ENCODE measurements at places on chromosomes 1 and 21.

DNA sequence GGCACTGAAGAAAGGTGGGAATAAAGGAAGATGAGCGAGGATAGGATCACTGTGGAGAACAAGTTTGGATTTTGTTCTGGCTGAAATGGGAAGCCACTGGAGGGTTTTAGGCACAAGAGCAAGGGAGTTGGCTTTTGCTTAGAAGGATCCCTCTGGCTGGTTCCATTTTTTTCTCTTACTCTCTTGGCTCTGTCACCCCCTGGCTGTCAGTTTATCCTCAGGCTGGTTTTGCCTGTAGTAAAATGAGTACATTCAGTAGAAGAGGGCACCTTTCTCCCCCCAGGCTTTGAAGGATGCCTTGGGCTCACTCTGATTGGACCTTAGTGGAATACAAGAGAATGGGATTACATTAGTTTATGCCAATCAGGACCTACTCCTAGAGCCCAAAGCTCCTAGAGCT lies 17.1 kb downstream of the CACHD1 start:
- no peak for DNase-seq

GRCh38 chr1:214808845-214809460 lies 206.0 kb downstream of the CENPF start:
- no peak for DNase-seq

DNA sequence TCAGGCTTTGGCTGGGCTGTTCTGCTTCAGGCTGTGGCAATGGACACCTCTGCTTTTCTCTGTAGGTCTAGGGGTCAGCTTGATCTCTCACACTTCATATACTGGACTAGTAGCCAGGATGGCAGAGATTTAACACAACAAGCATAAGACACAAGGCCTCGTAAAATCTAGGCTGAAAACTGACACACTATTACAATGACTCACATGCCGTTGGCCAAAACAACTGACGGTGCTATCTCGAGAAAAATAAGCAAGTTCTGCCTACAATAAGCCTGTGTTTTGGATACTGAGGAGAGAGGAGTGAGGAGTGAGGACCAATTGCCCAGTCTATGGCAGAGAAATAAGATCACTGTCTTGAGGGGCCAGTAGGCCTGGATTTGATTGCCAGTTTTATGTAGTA lies 840.7 kb upstream of the ADAMTS5 start:
- DNase-seq, result no peak

DNA sequence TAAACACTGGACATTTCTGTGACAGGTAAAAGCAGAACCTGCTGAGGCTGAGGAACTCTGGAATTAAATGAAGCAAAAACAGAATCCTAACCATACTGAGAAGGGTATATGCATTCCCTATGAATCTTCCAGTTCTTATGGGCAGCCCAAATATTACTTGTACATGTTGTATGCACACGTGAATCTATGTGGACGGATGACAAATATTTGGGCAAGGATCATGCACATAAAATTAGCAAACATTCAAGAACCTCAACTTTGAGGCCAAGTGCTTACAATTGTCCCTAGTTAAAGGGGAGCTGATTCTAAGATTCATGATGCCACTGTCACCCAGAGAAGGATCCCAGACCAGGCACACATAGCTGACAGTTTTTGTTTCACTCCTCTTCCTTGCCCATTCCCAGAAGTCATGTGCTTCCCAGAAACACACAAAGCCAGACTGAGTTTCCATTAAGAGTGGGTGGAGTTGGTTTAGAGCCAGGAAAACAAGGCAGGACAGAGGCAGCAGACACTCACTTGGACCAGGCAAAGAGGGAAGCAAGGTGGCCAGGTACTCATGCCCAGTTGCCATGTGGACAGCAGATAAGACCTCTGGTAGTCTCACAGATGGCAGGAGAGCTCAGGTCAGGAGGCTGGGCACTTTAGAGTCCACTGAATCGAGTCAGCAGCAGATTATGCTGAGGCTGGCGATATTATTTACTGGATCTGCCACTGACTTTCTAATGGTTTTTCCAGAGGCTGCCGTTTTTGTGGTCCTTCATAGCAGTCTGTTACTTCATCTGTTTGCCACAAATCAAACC lies 25.6 kb downstream of the AK2 start:
- no peak for DNase-seq

DNA sequence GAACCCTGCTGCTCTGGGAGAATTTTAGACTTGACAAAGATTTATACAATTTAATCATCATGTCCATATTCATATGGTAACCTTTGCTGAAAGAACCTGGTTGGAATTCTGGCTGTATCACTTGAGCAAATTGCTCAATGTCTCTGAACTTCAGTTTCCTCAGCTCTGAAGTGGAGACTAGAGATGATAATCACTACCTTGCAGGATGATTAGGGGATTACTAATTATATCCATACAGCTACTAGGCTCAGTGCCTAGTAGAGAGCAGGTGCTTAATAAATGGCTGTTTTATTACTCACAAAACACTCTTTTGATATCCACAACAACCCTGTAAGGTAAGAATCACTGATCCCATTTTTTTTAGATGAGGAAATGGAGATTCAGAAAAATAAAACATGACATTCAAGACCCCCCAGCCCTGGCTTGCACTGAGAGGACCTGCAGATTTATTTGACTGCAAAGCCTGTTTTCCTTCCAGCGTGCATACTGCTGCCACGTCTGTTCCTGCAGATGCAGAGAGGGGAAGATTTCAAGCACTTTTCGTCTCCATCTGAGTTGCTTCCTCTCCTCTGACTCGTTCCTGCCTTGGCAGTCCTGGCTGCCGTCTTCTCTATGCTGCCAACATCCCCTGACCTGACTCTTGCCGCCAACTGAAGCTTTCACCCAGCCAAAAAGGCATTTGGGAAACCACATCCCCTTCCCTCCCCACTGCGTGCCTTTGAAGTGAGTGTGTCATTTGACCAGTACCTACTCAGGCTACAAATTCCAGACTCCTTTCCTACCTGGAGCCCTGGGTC lies 203.0 kb downstream of the PLPP3 start:
- DNase-seq, result no peak

All from stimulated activated CD8-positive, alpha-beta memory T cell treated with anti-CD3 and anti-CD28 coated beads, Interleukin-12 subunit alpha, Interleukin-12 subunit beta, amount 100 ng/mL, for 1 hour (primary cell).